T-cell (primary cell): ENCODE measurements at places on chromosomes 16 and 17. TPM values are rescaled to one million over a fixed set of nuclear protein-coding genes. Genes with fewer than 3 reads are reported as not detected.
A peak's percentile ranks its signal among the peaks of the same experiment; 100 is the strongest.

GRCh38 chr16:20849589-20850390 lies 43.5 kb downstream of the REXO5 start:
- H3K27ac ChIP-seq: no peak overlapping the region
- peaks cover 5% of the 10 kb centered on the region for H3K4me1 ChIP-seq
- DNase-seq: no peak
- no peak overlapping the region for H3K4me3 ChIP-seq

DNA sequence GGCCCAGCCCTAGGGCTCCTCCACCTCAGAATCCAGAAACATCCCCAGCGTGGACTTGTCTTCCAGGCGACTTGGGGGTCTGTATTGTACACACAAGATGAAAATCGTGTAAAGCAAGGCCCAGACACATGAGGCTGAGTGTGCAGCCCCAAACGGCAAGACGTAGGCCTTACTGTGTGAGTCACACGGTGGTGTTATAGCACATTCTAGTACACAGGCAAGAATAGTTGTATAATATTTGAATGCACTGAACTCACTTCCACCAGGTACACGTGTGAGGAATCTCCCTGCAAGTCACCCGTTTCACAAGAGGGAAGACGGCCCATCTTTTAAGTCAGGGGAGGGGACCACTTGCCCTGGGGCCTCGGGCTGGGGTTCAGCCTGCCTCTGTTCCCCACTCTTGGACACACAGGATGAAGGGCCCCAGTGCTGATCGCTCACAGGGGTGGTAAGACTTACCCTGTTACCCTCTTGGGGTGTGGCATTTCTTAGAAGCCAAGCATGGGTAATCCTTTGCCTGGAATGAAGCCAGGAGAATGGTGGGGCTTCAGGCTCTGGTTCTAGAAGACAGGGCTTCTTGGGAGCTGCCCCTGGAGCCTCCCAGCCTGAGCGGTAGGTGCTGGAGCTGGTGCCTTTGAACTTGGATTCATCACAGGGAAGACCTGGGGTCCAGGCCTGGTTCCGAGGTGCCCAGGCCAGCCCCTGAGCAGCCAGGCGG lies 71.3 kb downstream of the SREBF1 start:
- peaks cover 15% of the 10 kb centered on the region for H3K4me1 ChIP-seq
- H3K4me3 ChIP-seq: no peak overlapping the region
- H3K27me3 ChIP-seq: no peaks in the 10 kb centered on the region
- no peak overlapping the region for H3K27ac ChIP-seq

DNA sequence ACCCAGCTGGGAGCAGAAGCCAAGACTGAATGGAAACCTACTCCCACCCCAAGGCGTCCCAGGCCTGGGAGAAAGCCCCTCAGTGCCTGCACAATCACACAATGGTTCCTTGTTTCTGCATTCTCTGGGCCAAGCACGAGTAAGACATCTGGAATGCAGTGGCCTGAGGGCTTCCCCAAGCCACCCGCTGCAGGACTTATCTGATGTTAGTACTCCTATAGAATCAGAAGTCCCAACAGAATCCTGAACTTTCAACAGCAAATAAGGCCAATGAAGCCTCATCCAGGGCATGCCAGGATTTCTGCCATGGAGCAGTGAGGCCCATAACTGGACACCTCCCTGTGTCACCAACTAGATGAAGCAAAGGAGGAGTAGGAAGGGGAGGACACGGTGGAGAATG lies 28.6 kb downstream of the MYO18A start:
- no peak for DNase-seq
- no peaks in the 10 kb centered on the region for H3K36me3 ChIP-seq
- no peak overlapping the region for H3K4me3 ChIP-seq
- H3K27ac ChIP-seq: no peak overlapping the region

DNA sequence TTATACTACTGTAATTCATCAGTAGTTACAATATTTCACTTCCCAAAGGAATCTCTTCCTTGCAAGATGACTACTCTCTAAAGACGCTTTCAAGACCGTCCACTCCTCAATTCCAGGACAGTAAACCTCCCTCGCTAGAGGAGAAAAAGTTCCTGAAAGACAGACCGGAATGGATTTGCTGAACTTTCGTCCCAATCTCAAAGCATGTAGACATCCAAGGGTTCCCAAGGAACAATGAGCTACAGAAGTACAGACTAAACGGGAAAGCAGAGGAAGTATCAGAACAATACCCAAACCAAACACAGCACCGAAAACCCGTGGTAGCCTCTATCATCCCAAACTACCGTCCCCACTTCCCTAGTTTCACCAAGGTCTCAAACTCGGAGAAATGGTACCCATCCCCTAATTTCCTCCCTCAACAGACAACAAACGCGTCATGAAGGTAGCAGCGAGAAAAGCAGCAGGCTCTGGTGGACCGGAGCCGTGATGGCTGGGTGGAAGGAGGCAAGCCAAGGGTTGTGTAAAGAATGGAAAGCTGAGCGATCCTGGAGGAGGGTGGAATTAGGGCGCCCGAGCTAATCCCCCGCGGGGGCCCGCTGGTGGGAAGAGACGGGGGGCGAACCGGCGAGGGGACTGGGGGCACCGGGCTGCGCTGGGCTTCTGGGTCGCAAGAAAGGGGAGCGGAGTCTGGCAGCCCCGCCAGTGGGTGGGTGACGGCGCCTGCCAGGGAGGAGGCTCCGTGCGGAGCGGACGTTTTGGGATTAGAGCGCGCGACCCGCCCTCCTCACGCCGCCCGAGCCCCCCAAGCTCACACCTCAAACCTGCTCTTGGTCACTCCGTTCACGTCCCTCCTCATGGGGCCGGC lies 647 bp downstream of the FBXL20 start:
- peak overlapping the region; percentile 32 for H3K27ac ChIP-seq
- peaks cover 14% of the 10 kb centered on the region for H3K4me1 ChIP-seq
- peak overlapping the region; percentile 96 for H3K4me3 ChIP-seq

- H3K27me3 ChIP-seq: no peaks in the 10 kb centered on the region
- DNase-seq: no peak
- H3K4me3 ChIP-seq: no peak overlapping the region
- no peaks in the 10 kb centered on the region for H3K4me1 ChIP-seq
- no peaks in the 10 kb centered on the region for H3K36me3 ChIP-seq
Measured at GRCh38 chr17:43591779-43592562, 45.8 kb upstream of the ETV4 start.

DNA sequence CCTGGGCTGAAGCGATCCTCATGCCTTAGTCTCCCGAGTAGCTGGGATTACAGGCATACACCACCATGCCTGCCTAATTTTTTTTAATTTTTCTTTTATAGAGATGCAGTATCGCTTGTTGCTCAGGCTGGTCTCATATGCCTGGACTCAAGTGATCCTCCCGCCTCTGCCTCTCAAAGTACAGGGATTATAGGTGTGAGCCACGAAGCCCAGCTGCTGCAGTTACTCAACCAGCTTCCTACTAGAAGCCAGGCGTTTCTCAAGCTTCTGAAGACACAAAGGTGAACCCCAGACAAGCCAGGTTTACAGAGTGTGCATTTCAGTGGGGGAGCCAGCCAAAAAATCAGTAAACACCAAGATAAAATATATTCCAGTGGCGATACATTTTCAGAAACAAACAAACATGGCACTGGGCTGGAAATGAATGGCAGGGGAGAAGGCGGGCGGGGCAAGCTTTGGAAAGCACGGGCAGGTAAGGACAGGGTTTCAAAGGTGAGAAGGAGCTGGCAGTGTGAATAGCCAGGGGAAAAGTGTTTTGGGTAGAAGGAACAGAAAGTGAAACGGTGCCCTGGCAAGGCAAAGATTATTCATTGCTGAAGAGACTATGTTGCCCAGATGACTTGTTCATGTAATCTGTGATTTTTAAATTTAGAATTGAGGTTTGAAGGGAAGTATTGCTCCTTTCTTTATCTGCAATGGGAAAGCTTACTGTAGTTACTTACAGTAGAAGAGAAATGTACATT lies 471.1 kb downstream of the WWOX start:
- H3K4me1 ChIP-seq: peaks cover 8% of the 10 kb centered on the region
- no peaks in the 10 kb centered on the region for H3K27me3 ChIP-seq
- DNase-seq: no peak
- no peak overlapping the region for H3K4me3 ChIP-seq
- H3K36me3 ChIP-seq: no peaks in the 10 kb centered on the region

GRCh38 chr17:77343031-77343800 lies 202.4 kb downstream of the SEC14L1 start:
- peaks cover 66% of the 10 kb centered on the region for H3K4me1 ChIP-seq
- no peak overlapping the region for H3K4me3 ChIP-seq
- H3K27ac ChIP-seq: peak overlapping the region; percentile 87
- H3K36me3 ChIP-seq: no peaks in the 10 kb centered on the region
- no peaks in the 10 kb centered on the region for H3K27me3 ChIP-seq
- DNase-seq: no peak

The GPRC5C gene
- total RNA-seq: not detected
